ENCODE measurements at places on chromosomes 1 and 21.

GRCh38 chr1:187665483-187665882, 836.7 kb downstream of the PLA2G4A start:
- no peak for DNase-seq

DNA sequence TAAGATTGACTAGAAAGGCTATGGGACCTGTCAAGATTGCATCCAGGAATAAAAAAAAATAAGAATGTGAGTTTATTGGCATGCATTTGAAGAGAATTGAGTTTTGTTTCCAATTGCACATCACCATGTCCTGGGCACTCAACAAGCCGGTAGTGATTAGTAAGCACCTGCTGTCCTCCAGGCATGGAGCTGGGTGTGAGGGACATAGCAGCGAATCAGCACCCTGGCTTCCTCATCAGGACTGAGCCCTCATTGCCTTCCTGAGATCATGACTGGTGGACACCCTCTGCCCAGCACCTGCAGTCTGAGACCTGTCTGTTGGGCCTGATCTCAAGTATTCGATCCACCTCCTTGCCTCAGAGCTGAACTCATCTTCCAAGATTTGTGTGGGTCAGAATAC, 26.8 kb downstream of the S100A6 start:
- DNase-seq: no peak

GRCh38 chr1:208239473-208240381, 4.5 kb downstream of the PLXNA2 start:
- DNase-seq: no peak

DNA sequence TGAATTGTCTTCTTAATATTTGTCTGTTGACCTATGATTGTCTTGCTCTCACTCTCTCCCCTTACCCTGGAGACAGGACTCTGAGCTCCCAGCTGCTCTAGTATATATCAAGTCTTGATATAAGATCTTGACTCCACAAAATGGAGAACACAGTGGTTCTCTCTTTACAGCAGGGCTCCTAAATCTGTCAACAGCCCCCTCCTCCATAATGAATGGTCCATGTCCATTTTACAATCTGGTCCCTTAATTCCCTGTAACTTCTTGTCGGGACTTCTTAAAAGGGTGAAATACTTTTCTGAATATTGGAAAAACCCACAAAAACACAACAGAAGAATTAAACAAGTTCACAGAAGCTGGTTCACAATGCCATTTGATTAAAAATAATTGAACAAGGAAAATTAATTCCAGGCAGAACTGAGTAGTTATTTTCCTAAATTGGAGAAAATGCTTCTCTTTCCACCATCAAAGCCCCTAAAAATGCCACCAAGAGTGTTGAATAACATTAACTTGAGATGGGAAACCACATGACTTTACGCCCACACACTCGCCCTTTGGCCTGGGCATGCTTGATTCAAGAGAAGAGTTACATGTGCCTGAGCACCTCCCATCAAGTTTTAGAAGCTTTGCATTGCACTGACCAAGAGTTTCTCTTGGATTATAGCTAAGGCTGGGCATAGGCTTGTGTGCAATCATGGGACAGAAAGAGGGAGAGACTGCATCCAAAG, 109.8 kb downstream of the TOMM20 start:
- DNase-seq: no peak

DNA sequence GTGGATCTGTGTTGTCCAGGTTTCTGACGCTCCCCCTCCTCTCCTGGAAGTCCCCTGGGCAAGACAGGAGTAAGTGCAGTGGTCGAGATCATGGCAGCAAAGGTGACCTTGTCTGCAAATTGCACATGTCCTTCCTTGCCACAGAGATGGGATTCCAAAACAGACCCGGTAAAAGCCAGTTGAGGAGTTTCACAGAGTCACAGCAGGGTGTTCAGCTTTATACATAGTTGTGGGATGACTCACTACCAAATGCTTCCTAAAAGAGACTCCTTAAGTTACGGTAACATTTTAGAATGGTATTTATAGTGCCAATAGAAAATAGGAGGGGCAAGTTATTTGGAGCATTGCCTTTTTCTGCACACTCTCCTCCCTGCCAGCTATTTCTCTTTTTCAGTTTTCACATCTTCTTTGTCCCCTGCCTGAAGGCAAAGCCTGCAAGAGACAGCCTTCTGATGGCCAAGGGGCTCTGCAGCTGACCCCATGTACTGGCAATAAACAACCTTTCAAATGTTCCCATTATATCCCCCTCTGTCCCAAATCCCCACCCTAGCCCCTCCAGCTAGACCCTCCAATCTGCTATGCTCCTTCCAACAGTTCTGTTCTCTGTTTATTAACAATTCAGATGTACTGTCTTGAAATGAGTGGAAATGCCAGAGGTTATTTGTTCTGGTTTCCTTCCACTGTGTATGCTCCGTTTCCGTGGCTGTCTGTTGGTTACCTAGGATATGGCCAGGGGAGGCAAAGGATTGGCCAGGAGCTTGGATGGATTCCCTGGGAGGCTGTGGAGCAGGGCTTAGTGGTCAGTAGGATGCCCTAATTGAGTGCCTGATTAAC, 115.0 kb downstream of the TGFB2 start:
- DNase-seq: no peak

GRCh38 chr1:226210571-226211176, 12.8 kb upstream of the MIXL1 start:
- no peak for DNase-seq

DNA sequence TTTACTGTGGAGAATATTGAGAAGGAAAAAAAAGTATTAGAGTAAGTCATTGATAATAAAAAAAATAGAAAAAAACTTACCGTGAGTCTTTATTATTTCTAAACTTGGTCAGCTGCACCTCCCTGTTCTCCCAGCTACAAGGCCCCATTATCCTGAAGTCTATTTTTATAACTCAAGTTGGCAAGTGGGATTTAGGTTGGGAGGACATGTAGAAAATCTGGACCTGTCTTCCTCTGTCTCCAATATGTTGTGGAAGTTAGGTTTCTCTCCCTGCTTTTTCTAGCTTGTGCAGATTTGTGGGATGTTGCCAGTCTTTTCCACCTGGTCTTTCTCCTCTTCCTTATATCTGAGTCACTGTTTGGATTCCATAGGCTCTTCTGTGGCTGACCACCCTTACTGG, 361.4 kb downstream of the HLX start:
- no peak for DNase-seq

DNA sequence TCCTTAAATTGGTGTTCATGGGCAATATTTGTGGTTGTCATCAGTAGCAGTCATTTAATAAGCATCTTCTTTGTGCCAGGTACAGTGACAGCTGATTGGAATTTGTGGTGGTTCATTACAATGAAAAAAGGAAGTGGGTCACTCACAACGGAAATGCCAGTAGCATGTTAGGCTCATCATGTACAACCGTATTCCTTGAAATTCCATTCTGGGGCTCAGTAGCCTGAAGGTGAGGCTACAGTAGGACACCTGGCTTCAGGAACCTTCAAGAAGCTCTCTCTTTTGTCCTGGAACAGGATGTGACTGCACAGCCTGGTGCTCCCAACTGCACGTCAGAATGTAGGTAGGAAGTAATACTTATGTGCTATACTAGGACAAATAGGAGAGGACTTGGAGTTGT, 93.9 kb downstream of the ST3GAL3 start:
- DNase-seq: no peak

- DNase-seq: no peak
These were observed 70.7 kb downstream of the PGM1 start for GRCh38 chr1:63663873-63664272.

DNA sequence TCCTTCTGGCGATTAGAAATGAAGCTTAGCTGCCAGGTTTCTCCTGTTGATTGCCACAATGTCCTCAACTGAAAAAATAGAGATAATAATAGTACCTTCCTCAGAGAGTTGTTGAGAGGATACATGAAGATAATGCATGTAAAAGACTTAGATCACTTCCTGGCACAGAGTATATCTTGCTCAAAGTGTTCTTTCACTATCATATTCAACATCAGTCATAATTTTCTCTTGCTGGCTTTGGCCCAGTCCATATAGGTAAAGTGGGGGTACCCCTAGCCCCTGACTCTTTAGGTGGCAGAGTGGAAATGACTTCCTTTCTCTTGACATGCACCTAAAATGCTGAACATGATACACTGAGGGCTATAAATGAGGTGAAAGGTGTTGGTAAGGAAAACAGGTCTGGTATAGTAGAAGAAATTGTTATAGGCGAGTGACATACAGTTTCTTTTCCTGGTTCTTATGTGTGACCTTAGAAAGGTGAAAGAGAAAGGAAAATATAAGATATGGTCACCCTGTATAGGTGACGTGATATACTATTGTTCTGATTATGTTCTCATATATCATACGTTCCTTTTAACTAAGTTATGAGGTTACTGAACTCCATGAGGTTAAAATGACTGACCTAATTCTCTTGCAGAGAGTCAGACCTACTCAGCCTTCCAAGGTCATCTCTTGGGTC, 209.9 kb upstream of the DEPDC1 start:
- DNase-seq: no peak
